ENCODE measurements at places on chromosomes 6 and 20.

GRCh38 chr20:31894980-31895675 lies 24.7 kb downstream of the TTLL9 start:
- DNase-seq = no peak

DNA sequence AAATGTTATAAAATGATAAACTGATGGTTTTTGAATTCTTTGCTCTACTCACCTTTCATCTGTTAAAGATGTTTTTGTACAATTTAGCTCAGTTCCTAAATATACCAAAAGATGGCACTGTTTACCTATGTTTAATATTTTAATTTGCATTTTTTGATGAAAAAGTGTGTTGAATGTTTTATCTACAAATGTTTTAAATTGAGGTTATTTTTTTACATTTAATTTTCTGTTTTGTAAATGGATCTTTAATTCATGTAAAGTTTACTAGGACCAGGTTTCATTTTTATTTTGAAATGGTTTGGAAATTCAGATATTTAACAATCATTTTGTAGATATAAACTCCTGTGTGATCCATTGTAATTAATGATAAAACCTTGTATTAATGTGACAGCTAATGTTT lies 30.0 kb downstream of the CDKAL1 start:
- peak; percentile 36 for DNase-seq

- no peak for DNase-seq
Measured at GRCh38 chr6:14401246-14401645, 283.7 kb downstream of the CD83 start.

DNA sequence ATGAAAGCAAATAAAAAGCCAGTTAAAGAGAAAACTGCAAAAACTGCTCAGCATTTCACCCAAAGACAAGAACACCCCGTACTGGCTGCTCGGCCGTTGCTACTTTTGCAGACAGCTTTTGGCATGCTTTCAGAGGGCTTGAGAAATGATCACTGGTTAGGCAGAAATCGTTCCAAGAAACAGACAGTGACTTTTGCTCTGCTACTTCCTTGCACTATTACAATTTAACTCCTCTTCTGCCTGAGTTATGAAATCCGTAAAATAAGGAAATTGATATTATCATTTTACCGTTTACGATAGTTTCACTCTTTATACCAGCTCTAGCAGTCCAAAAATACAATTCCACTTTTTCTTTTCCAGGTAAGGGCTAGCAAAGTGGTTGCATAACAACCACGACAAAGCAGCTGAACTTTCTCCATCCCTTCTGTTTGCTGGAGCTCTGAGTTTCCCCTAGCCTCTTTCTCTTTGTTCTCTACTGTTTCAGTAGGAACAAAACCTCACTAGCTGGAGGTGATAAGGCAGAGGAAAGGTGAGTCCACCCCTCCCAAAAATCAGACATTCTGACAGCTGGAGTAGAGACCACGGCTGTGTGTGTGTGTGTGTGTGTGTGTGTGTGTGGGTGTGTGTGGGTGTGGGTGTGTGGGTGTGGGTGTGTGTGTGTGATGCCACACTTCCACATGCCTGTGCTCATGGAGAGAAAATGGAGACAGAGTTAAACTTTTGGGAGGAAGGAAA lies 191.8 kb upstream of the RREB1 start:
- no peak for DNase-seq

DNA sequence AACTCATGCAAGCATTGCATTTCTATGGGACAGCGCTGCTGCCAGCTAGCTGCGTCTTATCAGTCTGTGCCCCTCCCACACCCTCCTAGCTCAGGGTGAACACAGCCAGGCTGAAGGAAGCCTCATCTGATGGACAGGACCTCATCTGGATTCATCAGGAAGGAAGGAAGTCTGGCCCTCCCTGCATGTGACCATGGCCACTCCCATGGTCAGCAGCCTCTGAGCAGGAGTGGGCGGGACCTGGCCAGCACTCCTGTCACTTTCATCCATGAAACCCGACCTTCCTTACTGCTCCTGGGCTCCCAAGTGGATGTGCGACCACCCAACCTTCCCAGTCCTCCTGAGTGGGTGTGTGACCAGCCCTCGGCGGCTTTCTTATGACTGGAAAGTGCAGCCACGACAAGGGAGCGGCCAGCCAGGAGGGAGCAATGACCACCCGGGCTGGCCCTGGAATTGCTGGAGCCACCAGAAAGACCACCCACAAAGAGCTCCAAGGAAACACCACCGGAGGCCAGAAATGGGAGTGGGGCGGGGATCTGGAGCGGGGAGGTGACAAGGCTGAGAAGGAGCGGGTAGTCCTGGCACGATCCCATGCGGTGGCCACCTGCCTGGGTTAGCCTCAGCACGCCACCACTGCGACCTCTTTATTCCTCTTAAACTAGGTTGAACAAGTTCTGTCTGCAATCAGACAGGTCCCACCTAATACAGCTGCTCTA lies 241.2 kb downstream of the TTLL2 start:
- peak; percentile 82 for DNase-seq

DNA sequence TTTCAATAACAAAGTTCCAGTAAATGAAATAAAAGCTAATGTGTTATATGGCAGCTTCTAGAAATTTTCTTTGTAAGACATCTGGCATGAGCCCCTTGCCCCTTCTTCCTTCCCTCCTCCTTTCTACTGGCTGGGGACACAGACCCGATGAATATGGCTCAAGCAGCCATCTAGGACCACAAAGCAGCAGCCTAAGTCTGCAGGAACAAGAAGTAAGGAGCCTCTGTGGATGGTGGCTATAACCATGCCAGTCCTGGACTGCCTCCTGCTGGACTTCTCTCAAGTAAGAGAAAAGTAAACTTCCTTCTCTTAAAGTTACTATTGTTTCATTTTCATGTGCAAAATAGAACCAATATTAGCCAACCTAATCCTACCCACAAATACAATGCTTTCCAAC lies 114.9 kb upstream of the DST start:
- no peak for DNase-seq

DNA sequence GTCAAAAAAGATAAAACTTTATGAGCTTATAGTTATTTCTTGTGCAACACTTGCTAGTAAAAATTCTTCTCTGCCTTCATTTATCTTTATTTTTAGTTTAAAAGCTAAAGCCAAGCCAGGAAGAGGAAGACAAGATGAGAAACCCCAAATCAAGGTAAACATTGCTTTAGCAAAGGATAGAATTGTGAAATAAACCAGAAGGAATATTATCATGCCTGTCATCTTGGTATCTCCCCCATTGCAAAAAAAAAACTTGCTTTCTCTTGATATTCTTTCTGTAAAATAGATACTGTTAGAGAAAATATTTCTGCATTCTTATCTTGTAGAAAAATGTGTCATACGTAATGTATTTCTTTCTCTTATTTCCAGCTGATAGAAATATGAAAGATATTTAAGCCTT lies 432.8 kb downstream of the GJA1 start:
- no peak for DNase-seq

GRCh38 chr6:71396410-71396801 lies 107.8 kb downstream of the OGFRL1 start:
- no peak for DNase-seq

- DNase-seq = no peak
Measured at GRCh38 chr6:109429496-109429895, 10.9 kb downstream of the PPIL6 start.

DNA sequence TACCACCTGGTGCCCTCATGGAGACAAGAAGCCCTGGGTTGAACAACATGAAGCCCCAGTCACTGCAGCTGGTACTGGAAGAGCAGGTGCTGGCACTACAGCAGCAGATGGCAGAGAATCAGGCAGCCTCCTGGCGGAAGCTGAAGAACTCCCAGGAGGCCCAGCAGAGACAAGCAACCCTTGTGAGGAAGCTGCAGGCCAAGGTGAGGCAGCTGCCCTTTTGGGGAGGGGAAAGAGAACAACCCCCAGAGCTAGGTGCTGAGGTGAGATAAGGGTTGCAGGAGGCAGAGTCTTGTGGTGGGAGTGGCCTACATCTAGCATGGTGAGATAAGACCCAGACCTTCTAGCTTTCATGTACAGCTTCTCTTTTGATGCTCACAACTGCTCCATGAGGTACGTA lies 7.0 kb downstream of the CEP250 start:
- DNase-seq = no peak

GRCh38 chr6:144485531-144485930 lies 200.4 kb downstream of the UTRN start:
- no peak for DNase-seq

- DNase-seq = no peak
Measured at GRCh38 chr20:37749218-37749617, 55.4 kb downstream of the CTNNBL1 start.

DNA sequence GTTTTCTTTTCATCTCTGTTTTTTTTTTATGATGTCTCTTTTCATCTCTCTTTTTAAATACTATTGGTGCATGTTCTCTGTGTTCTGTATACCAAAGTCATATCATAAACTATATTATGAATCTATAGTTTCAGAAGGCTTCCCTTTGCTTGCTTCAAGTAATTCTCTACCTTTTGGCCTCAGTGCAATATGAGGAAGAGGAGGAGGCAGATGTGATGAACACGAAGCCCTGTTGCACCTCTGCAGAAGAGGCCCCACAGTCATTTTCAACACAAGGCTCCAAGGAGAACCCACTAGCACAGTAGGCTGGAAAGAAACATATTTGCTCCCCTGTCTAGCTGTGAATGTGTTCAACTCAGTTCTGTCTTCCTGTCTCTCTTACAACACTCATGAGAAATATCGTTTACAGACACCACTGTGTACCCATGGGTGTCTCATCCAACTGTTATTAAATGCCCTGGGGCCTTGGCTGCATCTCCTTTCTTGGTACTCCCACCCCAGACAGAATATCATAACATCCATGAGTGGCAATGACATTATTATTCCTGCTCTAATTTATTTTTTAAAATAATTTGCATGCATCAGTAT lies 122.6 kb upstream of the SHLD1 start:
- DNase-seq = no peak

- no peak for DNase-seq
Measured at GRCh38 chr6:9467741-9468140, 947.1 kb downstream of the TFAP2A start.

GRCh38 chr6:30200551-30201281 lies 12.5 kb downstream of the TRIM26 start:
- no peak for DNase-seq

- DNase-seq = no peak
Measured at GRCh38 chr6:44179072-44179536, 20.5 kb downstream of the CAPN11 start.

DNA sequence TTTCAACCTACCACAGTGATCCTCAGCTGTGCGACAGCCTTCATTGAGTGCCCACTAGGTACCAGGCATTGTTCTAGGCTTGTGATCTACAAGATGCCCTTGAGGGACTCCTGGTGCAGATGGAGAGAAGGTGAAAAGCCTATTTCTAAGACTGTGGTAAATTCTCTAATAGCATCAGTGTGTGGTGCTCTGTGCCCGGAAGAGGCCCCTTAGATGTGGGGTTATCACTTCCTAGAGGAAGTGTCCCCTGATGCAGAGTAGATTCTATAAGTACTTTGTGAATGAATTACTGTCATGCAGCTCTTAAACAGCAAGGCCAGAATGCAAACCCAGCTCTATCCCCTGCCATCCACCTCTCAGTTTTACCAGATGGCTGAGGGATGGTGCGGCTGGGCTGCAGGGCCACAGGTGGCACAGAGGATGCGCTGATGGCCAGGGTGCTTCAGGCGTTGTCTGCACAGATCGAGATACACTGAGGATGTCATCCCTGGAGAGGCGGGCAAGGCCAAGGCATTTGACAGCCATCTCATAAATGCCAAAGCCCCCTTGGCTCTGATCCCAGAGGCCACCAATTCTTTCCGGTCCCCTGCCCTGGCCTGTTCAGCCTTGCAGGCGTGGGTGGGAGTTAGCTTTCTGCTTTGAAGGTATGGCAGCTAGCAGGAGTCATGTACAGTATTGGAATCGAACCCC lies 96.7 kb downstream of the TOX2 start:
- DNase-seq = no peak

GRCh38 chr6:15952231-15953151 lies 176.4 kb upstream of the MYLIP start:
- peak; percentile 12 for DNase-seq

- DNase-seq = no peak
Measured at GRCh38 chr6:34496103-34496685, 30.3 kb downstream of the PACSIN1 start.

DNA sequence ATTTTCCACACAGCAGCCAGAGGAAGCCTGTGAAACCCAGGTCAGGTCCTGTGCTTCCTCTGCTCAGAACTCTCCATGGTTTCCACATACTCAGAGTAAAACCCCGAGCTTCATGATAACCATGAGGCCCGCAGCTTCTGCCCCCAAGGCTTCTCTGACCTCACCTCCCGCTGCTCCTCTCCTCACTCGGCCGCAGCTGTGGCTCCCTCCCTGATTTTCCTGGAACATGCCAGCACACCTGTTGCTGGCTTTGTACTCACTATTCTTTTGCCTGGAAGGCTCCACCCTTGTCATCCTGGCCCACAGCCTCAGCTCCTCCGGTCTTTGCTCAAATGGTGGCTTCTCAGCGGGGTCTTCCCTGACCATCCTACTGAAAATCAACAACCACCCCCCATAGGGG lies 341.7 kb downstream of the PREX1 start:
- peak; percentile 31 for DNase-seq

GRCh38 chr6:44036699-44037101 lies 90.6 kb downstream of the MRPL14 start:
- DNase-seq = no peak

- DNase-seq = no peak
Measured at GRCh38 chr20:44204832-44205215, 5.7 kb downstream of the OSER1 start.

GRCh38 chr6:160461641-160462040 lies 113.5 kb downstream of the SLC22A3 start:
- DNase-seq = no peak

DNA sequence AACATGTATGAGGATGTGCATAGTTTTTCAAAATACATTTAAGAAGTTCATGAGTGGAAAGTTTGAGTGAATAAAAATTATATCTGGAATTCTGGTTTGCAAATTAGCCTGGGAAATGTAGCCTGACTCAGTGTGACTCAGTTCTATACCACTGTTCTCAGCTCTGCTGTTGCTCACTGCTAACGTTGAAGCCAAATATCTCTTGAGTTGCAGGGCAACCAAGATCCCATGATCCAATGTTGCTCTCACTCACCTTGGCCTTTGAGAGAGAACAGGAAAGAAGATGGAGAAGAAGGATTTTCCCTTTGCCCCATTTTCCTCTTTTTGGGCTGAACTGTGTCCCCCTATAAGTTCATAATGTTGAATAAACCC lies 28.9 kb downstream of the PSMB9 start:
- no peak for DNase-seq

DNA sequence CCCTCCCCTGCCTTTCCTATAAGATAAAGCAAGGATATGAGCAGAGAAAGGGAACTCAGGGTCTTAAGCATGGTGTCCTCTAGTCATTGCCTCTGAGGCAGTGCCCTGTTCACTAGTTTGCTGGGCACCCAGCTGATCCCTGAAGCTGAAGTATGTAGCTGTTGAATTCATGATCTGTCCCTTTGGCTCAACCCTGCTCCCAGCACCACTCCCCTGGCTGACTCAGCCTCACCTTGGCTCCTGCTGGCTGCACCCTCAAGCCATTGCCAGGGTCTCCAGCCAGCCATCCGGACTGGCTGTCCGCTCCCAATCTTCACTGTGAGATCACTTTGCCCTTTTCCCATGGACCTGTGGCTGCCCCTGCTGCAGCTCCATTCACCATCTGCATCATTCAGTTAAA lies 25.9 kb upstream of the UST start:
- no peak for DNase-seq
